Naive thymus-derived CD8-positive, alpha-beta T cell (primary cell): ENCODE measurements at places on chromosomes 6 and 20. TPM values are rescaled to one million over a fixed set of nuclear protein-coding genes. Genes with fewer than 3 reads are reported as not detected.
A peak's percentile ranks its signal among the peaks of the same experiment; 100 is the strongest.

DNA sequence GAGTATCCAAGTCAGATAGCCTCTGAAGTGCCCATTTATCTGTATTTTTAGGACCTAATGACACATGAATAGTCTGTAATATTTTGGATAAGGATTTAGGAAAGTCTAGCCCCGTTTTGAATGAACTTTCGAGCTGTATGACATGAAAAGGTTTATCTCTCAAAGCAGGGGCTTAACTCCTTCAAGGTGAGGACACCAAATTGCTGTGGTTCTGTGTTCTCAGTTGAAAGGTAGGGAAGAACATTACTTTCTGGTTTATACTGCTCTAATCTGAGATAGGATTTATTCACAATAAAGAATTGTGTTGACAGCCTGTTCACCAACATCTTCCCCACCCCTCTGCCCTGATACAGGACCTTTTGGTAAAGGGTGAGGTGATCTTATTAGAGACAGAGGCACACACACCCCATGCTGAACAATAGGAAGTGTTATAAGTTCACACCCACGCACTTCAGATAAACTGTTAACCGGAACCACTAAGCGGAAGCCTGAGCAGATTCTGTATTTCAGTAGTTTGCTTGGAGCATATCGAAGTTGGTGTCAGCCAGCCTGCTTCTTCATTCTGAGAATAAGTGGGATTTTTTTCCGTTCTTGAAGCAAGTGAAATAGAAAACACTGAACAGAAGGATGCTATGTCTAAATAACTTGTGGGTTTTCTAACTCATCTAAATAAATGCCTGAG, 223.3 kb downstream of the TMEM242 start:
- DNase-seq = peak; percentile 3

- no peak for DNase-seq
These were observed 10.6 kb downstream of the NRN1 start for GRCh38 chr6:5995949-5996713.

GRCh38 chr6:72742001-72742673, 120.3 kb downstream of the KCNQ5 start:
- DNase-seq = no peak

DNA sequence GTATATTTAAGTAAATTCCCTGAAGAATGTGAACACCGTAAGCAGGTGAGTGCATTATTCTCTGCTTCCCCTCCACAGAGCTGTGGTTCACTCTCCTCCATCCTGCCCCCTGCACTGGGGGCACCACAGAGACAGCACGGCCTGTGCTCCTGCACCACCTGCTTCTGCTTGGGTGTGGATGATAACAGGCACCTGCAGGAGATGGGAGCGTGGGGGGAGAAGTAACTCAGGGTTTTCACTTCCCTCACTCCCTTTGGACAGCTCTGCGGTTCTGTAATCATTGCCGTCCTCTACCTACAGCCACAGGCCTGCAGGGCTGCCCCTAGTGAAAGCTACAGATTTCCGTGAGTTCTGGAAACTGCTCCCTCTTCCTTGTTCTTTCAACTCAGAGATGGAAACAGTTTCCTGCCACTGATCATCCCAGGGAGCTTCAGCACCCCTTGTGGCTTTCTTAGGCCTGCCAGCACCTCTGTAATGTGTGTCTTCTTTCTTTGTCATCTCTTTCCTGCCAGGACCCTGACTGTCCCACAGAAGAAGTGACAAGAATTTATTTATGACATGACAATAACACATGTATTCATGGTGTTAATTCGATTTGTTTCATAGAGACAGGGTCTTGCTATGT, 21.3 kb upstream of the MICB start:
- DNase-seq = no peak

DNA sequence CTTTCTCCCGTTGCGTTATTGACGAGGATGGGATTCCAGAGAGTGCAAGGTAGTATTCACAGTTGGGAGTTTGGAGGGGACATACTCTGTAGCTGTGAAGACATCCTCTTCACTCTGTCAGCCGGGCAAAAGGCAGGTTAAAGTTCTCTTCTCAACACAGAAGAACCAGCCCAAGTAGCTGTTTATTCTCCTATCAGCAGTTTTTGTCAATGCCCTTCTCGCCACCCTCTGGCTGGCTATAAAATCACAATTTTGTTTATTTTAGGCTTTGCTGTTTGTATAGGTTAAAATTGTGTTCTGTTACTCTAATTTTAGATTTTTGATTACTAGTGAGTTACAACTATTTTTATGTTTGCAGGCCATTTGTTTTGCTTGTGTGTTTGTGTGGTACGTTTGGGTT, 37.9 kb upstream of the MAS1 start:
- peak; percentile 35 for DNase-seq

GRCh38 chr6:41222045-41222444, 6.1 kb upstream of the TREML4 start:
- no peak for DNase-seq

DNA sequence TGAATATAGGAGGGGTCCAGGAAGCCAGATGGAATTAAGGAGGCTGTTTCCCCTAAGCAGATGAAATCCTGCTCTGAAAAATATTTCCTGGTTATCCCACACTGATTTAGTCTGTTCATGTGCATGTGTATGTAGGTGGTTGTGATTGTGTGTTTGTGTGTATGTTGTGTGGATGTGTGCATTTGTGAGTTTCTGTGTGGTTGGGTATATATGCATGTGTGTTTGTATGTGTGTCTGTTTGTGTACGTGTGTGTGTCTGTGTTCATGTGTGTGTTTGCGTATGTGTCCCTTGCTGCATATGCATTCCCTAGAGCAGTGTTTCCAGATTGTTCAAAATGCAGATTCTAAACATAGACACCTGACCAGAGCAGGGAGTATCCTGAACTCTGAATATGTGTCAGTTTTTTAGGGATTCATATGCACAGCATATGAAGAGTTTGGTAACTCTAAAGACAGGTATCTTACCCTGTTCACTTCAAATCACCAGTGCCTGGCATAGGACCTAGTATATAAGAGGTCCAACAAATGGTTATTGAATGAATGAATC, 239.8 kb downstream of the MAFB start:
- no peak for DNase-seq

- DNase-seq = no peak
These were observed 52.6 kb upstream of the DACT2 start for GRCh38 chr6:168371981-168372711.

GRCh38 chr6:40148882-40149573, 214.8 kb upstream of the MOCS1 start:
- no peak for DNase-seq

DNA sequence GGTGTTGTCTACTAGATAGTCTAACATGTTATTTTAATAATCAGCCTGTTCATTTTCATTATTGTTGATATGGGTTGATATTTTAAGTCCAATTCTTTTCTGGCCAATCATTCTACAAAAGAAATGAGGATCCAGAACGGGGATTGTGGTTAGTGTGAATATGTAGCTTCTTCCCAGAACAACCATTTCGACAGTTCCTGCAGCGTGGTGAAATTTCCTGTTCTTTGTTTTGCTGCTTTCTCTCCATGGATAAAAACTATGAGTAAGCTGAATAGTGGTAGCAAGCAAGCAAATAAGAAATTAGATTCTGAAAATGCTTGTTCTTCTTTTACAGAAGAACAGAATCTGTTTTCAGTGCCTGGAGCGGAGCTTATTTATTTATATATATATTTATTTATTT, 65.5 kb upstream of the F13A1 start:
- no peak for DNase-seq

DNA sequence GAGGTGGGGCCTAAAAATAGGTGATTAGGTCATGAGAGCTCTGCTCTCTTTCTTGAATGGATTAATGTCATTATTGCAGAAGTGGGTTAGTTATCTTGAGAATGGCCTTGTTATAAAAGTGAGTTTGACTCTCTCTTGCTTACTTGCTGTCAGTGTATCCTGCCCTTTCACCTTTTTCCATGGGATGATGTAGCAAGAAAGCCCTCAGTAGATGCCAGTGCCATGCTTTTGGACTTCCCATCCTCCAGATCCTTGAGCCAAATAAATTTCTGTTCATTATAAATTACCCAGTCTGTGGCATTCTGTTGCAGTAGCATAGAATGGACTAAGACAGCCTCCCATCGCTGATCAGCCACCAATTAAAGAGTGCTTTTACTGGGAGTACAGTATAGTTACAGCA, 40.1 kb downstream of the UTRN start:
- no peak for DNase-seq

- no peak for DNase-seq
These were observed 312.2 kb downstream of the ADGRG6 start for GRCh38 chr6:142613981-142614380.

- DNase-seq = peak; percentile 25
These were observed 55.2 kb upstream of the ADGRF1 start for GRCh38 chr6:47097092-47097945.

DNA sequence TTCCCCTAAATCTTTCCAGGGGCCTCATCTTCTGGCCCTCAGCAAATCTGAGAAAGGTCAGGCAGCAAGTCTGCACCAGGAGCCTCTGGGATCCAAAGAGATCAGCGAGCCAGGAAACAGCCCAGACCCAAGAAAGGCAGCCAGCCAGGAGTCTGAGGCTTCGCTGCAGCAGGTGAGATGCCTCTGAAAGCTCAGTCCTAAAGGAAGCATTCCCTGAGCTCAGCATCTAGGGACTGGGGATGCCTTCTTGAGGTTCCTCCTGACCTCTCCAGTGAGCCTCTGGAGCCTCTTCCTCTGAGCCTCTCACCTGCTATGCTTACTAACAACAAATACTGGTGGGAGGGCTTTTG, 118.8 kb upstream of the MAFB start:
- no peak for DNase-seq

DNA sequence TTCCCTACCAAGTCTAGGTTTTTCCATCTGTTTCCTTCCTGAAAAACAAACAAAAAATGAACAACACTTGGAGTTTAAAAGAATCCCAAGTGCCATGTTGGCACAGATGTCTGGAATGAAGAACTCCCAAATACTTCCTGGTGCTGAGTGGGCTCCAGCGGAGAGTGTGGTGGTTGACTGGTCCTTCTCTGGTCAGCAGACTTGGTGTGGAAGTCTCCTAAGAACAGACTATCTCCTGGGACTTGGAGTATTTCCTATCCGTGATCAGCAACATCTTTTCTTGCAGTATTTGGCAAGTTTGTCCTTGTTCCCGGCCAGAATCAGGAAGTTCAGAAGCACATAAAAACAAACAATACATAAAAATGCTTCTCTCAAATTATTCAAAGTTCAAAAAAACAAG, 154.1 kb downstream of the MTFR2 start:
- DNase-seq = no peak

DNA sequence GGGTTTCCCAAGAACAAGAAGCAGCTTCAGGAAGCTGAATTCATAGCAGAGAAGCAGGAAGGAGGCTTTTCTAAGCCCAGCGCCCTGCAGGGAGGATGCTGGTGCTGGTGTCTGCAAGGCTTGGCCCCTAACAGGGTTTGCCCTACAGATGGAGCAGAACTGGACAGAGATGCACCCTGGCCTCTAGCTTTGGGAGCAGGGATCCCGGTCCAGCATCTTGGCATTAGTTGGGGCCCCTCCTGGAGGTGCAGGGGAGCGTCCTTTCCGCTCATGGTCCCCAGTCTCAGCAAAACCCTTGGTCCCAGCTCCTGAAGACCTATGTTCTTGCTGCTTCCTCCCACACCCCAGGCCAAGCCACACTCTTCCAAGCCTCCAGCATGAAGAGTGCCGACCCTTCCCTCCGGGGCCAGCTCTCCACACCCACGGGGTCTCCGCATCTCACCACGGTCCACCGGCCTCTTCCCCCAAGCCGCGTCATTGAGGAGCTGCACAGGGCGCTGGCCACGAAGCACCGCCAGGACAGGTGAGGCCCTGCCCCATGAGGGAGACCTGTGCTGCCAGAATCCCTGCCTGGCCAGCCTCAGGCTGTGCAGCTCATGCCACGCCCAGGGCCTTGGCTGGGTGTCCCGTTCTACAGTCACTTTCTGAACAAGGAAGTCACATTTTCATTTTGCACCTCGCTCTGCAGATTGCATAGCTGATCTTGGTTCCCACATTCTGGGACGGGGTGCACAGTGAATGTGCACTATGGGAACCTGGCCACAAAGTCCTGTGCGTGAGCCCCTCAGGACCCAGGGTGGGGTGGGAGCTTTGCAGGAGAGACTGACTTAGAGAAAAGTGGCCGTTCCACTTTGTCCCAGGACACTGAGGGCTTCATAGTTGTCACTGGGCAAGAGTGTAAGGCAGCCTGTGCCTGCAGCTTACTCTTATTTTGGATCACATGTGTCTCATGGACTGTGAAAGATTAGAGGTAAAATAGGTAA, 160.2 kb downstream of the SYCP2 start:
- DNase-seq = no peak

DNA sequence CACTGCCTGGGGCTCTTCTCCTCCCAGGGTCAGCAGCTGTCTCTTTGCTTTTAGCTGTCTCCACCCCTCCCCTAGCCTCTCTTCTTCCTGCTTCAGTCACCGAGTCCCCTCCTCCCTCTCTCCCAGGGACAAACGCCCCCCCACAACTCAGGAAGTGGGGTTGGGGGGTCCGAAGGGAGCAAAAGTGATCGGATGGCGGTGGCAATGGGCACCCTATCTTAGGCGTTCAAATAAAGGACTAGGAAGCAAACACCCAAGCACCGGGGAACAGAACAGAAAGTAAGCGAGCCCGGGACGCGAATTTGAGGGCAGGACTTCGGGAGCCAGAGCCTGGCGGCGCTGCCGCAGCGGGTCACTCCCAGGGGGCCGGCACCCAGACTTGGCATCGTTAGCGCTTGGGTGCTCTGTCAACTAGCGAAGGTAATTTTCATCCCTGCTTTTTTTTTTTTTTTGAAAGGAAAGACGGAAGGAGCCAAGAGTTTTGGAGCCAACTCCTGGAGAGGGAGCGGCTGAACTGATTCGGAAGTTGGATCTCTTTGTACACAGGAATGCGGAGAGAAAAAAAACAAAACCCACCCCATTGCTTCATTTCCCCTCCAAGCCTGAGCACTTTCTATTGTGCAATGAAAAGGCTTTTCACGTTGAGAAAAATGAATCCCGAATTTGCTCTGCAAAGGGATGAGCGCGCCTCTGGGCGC, 815 bp upstream of the ITPR3 start:
- DNase-seq = peak; percentile 26

- no peak for DNase-seq
These were observed 74.2 kb downstream of the ATXN1 start for GRCh38 chr6:16687045-16687444.

DNA sequence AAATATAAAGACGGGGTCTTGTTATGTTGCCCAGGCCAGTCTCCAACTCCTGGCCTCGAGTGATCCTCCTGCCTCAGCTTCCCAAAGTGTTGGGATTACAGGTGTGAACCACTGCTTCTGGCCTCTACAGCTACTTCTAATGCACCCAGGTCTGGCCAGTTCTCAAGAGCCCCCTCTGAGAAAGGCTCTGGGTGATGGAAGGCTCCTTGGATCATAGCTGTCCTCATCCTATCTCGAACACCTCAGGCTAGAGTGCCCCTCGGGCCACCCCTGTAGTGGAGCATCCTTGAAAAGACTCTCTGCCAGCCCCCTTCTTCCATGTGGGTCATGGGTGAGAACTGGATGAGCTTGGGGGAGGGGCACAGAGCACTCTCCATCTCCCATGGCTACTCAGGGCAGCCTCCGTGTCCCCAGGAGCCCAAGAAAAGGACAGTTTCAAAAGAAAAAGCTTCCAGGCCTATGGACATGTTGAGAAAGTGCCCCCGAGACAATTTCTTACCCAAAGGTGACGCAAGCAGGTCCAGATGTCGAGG, 714 bp upstream of the MYLK2 start:
- DNase-seq = no peak

Gene ACSS1
- total RNA-seq = 57.8 TPM

Gene KIF6
- total RNA-seq = not detected

Gene LAMP5
- total RNA-seq = not detected

Gene ADGRB3
- total RNA-seq = not detected

Gene JPH2
- total RNA-seq = not detected

Gene SH3BGRL2
- total RNA-seq = 23.4 TPM

Gene MOG
- not detected for total RNA-seq

Gene SNAP91
- not detected for total RNA-seq
